ENCODE measurements at places on chromosomes 1 and 21.

DNA sequence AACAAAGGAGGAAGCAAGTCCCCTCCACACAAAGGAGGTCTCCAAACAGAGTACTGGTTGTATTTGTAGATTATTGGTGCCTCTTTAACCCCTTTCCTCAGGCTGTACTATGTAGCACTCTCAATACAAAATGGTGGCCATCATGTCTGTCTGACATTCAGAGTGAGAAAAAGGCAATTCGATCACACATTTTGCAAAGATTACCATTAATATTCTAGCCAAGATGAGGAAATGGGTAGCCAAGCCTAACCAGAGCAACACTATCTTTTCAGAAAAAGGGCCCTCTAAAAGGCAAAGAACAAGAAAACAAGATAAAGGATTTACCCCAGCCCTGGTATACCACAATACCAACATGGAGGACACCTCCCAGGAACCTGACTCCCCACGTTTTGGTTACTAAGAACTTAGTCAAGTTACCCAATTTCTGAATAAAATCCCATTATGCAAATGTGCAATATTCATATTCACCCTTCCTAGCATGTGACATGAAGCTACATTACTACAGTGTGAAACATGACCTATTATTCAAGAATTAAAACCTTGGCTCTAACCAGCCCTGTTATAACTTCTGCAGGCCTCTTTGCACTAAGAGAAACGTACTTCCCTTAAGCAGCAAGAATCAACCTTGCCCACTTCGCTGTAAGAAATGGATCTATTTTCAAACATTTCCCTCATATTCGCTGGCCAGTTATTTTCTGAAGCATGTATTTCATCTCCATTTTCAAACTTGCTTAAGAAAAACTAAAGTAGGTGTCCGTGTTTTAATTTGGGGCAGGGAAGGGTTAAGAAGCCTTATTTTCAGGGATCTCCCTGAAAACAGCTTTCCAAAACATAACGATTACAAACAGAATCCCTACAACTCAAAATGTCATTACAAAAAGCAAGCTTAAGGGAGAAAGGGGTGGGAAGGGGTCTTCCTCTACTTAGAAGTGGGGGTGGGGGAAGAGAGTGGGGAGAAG, 2.1 kb downstream of the KDM5B start:
- peak; percentile 20 for DNase-seq

GRCh38 chr1:58238846-58239245, 307.7 kb downstream of the OMA1 start:
- DNase-seq, result no peak

- no peak for DNase-seq
Measured at GRCh38 chr1:8825985-8826481, 8.6 kb upstream of the RERE start.

- DNase-seq, result no peak
Measured at GRCh38 chr1:15187175-15188129, 33.9 kb downstream of the TMEM51 start.

DNA sequence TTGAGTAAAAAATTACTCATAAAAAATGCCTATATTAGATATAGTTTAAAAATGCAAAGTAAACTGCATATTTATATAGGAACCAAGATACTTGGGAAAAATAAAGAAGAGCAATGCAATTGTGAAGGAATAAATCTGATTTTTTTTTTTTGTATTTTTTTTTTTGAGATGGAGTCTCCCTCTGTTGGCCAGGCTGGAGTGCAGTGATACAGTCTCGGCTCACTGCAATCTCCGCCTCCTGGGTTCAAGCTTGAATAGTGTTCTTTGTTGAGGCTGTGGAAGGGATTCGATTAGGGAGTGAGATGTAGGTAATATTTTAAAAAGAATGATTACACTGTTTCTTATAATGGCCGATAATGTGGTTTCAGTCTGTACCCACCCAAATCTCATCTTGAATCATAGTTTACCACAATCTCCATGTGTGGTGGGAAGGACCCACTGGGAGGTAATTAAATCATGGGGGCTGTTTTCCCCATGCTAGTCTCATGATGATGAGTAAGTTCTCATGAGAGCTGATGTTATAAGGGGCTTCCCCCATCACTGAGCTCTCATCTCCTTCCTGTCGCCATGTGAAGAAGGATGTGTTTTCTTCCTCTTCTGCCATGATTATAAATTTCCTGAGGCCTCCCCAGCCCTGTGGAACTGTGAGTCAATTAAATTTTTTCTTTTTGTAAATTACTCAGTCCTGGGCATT, 1765.9 kb downstream of the PLA2G4A start:
- no peak for DNase-seq

DNA sequence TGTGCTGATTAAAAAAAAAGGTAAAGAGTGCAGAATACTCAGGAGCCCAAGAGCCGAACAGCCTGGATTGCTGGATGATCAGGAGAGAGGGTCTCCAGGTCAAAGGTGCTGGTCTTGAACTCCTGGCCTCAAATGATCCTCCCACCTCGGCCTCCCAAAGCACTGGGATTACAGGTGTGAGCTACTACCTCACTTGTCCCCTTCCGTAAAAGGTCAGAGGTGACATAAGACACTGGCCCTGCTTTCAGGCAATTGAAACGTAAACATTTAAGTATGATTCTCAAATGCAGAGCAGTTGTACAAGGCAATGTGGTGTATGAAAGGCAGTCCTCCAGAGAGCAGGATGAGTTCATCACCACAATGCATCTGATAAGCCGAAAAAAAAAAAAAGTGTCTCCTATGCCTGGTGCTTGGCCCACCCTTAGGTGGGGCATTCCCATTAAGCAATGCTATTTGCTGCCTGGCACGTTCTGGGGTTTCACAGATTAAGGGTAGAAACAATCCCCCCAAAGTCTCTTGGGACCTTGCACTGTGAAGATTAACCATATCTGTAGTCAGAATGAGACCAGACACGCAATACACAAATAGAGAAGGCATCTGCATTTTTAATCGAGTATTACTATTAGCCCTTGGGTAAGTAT, 47.7 kb downstream of the PARP1 start:
- DNase-seq, result no peak

DNA sequence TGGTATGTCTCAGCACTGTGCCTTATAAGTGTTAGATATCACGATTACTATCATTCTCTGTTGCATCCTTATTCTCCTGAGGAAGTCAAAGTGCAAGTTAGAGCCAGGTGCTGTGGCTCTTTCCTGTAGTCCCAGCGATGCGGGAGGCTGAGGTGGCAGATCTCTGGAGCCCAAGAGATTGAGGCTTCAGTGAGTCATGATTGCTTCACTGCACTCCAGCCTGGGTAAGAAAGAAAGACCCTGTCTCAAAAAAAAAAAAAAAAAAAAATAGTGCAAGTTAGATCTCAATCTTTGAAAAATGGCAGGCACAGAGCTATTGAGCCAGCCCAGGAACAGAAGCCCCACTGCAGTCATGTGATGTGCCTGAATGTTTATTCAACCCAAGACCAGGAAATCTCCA, 147.8 kb upstream of the POGK start:
- no peak for DNase-seq

- DNase-seq, result no peak
Measured at GRCh38 chr21:45957981-45958600, 23.5 kb upstream of the COL6A1 start.

DNA sequence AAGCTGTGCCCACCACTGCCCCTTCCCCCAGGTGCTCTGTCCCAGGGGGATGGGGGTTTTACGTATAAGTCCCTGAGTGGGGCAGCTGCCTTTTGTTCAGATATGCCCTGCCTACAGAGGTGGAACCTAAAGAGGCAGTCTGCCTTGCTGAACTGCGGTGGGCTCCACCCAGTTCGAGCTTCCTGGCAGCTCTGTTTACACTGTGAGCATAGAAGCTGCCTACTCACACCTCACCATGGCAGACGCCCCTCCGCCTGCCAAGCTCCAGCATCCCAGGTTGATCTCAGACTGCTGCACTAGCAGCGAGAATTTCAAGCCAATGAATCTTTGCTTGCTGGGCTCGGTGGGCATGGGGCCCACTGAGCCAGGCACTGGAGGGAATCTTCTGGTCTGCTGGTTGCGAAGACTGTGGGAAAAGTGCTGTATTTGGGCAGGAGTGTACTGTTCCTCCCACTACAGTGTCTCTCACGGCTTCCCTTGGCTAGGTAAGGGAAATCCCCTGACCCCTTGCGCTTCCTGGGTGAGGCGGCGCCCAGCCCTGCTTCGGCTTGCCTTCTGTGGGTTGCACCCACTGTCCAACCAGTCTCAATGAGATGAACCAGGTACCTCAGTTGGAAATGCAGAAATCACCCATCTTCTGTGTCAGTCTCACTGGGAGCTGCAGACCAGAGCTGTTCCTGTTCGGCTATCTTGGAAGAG, 17.6 kb upstream of the RWDD3 start:
- DNase-seq, result no peak

GRCh38 chr1:102191723-102192122, 195.0 kb upstream of the OLFM3 start:
- DNase-seq, result no peak

DNA sequence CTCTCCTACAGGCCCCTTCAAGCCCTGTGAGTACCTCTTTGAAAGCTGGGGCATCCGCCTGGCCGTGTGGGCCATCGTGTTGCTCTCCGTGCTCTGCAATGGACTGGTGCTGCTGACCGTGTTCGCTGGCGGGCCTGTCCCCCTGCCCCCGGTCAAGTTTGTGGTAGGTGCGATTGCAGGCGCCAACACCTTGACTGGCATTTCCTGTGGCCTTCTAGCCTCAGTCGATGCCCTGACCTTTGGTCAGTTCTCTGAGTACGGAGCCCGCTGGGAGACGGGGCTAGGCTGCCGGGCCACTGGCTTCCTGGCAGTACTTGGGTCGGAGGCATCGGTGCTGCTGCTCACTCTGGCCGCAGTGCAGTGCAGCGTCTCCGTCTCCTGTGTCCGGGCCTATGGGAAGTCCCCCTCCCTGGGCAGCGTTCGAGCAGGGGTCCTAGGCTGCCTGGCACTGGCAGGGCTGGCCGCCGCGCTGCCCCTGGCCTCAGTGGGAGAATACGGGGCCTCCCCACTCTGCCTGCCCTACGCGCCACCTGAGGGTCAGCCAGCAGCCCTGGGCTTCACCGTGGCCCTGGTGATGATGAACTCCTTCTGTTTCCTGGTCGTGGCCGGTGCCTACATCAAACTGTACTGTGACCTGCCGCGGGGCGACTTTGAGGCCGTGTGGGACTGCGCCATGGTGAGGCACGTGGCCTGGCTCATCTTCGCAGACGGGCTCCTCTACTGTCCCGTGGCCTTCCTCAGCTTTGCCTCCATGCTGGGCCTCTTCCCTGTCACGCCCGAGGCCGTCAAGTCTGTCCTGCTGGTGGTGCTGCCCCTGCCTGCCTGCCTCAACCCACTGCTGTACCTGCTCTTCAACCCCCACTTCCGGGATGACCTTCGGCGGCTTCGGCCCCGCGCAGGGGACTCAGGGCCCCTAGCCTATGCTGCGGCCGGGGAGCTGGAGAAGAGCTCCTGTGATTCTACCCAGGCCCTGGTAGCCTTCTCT, 23.5 kb downstream of the UBE2T start:
- DNase-seq, result no peak

- DNase-seq, result no peak
Measured at GRCh38 chr1:10252508-10252907, 42.1 kb downstream of the KIF1B start.

- DNase-seq, result no peak
Measured at GRCh38 chr1:96730574-96731298, 9.2 kb downstream of the PTBP2 start.

DNA sequence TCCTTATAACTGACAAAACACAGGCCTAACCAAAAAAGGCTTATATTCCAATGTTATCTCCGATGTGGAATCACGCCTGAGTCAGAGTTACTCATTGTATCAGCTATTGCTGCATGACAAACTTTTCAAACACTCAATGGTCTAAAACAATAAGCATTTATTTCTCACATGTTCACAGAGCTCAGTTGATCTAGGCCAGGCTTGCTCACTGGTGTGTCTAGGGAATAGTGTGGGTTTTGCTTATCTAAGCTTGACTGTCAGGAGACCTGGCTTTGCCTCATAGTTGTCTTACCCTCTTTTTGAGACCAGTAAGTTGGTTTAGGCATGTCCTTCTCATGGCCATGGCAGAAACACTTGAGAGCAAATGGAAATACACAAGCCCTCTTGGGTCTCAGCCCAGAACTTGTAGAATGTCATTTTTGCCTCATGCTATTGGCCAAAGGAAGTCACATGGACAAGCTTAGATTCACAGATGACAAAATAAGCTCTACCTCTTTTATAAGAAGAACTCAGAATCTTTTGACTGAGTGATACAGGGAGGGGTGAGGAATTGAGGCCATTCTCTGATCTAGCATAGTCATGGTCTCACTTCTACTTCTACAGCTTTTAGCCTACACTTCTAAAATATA, 130.8 kb downstream of the HMCN1 start:
- DNase-seq, result no peak

GRCh38 chr1:207040181-207040533, 7.6 kb upstream of the C1orf116 start:
- DNase-seq, result no peak

- peak; percentile 82 for DNase-seq
Measured at GRCh38 chr1:154607609-154608396, at the start of gene ADAR. ADAR (minus strand) TSS chr1:154608186; CDS start chr1:154608006, 180 bp downstream.

GRCh38 chr1:230123280-230124185, 56.5 kb downstream of the GALNT2 start:
- DNase-seq, result no peak

DNA sequence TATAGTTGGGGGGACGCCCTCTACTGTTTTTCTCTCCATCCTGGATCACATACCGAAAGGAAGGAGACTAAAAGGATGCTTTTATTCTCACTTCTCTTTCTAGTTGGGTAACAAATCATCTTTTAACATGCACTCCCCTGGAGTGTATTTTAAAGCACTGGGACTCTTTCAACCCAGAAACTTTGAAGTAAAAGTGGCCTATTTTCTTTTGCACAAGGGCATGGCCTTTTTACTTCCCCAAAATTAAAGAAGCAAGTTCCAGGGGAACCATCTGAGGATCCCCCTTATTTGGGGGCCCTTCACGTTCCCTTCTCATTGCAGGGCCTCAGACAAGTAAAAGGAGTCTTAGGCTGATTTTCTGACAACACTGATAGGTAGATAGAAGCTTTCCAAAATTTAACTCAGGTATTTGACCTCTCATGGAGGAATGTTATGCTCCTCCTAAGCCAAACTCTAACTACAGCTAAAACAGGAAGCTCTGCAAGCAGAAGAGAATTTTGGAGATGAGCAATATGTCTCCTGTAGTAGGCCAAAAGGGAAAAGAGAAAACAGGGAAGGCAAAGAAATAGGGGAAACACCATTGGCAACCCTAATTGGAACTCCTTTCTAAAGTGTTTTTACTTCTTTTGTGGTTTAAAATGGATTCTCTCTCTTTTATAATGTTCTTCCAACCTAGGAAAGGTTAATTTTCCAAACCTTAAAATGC, 8.9 kb upstream of the CD46 start:
- no peak for DNase-seq

DNA sequence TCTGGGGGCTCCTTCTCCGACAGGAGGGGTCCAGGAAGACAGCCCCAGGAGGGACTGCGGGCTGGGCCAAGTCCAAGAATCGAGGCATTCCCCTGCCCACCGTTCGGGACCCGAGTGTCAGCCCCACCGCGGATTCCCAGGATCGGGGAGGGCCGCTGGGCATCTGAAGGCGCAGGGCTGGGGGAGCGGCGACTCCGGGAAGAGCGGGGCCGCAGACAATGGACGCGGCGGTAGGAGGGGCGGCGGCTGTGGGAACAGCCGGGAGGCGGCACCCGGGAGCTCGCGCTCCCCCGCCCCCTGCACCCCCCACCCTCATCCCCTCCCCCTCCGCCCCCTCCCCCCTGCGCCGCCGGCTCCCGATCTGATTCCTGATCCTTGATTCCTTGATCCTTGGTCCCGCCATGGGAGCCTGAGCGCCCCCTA, at the start of gene VANGL2:
Gene VANGL2, plus strand, starts transcription at position 342 of the 423 bp plus-strand sequence. CDS start 15,274 bp downstream, outside the sequence.
- DNase-seq, result peak; percentile 20

All from DMS79 (cell line).